Activated naive CD4-positive, alpha-beta T cell treated with anti-CD3 and anti-CD28 coated beads for 36 hours (primary cell): ENCODE measurements at places on chromosomes 12 and 14. TPM values are rescaled to one million over a fixed set of nuclear protein-coding genes. Genes with fewer than 3 reads are reported as not detected.

DNA sequence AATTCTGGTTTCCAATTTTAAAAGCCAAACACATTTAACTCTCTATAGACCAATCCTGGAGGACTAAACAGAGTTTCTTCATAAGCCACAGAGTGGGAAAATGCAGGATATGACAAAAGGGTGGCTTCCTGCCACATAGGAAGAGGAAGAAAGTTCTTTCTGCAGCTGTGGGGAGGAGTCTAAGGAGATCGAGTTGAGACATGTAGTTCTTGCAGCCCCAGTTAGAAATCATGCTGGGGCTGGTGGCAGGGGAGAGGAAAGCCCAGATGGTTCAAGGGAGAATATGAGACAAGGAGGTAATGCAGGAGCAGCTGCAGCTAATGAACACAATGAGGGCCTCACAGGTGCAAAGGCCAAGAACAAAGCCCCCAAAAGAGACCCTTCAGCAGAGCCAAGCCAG, 85.0 kb upstream of the ARID2 start:
- DNase-seq: peak; percentile 10

DNA sequence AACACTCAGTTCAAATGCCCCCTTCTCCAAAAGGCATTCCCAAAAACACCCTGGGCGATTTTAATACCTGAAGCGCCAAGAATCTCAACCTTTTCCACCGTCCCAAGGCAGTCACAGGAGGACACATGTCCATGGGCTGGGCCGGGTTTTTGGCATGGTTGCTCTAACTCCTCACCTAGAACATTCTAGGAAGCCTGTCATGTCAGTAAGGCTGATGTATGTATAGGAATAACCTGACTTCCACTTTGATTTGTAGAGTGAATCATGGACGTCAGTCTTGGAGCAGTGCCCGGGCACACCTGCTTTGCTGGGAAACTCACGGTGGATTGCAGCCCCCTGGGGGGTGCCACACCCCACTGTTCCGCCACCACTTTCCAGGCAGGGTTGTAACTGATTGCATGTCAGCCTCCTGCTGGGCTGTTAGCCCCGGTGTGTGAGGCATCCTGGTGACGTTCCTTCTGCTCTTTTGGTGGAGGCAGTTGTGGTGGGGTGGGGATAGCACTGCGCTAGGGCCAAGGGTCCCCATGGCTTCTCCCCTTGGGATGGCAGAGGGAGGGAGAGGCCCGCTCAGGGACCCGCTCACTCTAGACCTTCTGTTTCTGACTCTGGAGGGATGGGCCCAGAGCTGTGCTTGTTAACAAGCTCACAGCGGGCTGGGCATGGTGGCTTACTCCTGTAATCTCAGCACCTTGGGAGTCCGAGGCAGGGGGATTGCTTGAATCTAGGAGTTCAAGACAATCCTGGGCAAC, 35.2 kb upstream of the FAM181A start:
- DNase-seq: no peak

- DNase-seq: no peak
These were observed 195.9 kb upstream of the PARP11 start for GRCh38 chr12:4068981-4069669.

- DNase-seq: no peak
These were observed 462 bp downstream of the SRP54 start for GRCh38 chr14:34983148-34983760.

GRCh38 chr14:75486318-75486717, 36.0 kb upstream of the BATF start:
- no peak for DNase-seq

DNA sequence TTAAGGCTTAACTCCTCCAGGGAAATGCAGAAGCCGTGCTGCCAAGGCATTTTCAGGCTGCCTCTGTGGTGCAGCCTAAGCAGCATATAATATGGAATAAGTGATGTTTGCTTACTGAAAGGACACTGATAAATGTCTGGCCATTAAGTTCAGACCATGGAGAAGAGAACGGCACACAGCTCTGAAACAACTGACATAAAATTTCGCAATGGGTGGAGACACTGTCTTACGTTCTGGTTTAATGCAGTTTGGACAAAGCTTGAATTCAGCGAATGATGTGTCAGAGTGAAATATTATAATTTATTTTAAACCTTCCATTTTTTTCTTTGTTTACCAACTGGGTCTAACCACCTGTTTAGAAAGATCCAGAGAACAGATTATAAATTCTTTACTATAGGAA, 27.2 kb upstream of the NRXN3 start:
- DNase-seq: no peak

DNA sequence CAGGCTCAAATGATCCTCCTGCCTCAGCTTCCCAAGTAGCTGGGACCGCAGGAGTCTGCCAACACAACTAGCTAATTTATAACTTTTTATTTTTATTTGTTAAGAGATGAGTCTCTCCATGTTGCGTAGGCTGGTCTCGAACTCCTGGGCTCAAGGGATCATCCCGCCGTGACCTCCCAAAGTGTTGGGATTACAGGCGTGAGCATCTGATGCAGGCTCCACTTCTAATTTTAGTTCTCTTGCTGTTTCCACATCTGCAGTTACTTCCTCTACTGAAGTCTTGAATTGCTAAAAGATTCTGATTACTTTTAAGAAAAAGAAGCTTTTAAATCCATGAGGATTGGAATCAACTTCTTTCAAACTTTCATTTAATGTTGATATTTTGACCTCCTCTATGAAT, 13.4 kb upstream of the SNX6 start:
- no peak for DNase-seq

- DNase-seq: no peak
These were observed 66.7 kb downstream of the CCER1 start for GRCh38 chr12:90888316-90888715.

GRCh38 chr12:117231750-117232149, 41.5 kb upstream of the FBXO21 start:
- no peak for DNase-seq

- DNase-seq: no peak
These were observed 163.8 kb downstream of the RPL10L start for GRCh38 chr14:46487582-46488350.

- DNase-seq: no peak
These were observed 168.1 kb upstream of the NOVA1 start for GRCh38 chr14:26765768-26766520.

- no peak for DNase-seq
These were observed 137.6 kb upstream of the MAX start for GRCh38 chr14:65239938-65240296.

- DNase-seq: no peak
These were observed 13.5 kb downstream of the FOS start for GRCh38 chr14:75292101-75292563.

- no peak for DNase-seq
These were observed 192.2 kb downstream of the SYT1 start for GRCh38 chr12:79056775-79057174.

GRCh38 chr14:57068511-57068910, 200.2 kb downstream of the EXOC5 start:
- no peak for DNase-seq

GRCh38 chr12:118830296-118830695, 151.0 kb upstream of the SRRM4 start:
- DNase-seq: no peak

GRCh38 chr12:106171117-106171750, 32.5 kb upstream of the NUAK1 start:
- DNase-seq: peak; percentile 11

DNA sequence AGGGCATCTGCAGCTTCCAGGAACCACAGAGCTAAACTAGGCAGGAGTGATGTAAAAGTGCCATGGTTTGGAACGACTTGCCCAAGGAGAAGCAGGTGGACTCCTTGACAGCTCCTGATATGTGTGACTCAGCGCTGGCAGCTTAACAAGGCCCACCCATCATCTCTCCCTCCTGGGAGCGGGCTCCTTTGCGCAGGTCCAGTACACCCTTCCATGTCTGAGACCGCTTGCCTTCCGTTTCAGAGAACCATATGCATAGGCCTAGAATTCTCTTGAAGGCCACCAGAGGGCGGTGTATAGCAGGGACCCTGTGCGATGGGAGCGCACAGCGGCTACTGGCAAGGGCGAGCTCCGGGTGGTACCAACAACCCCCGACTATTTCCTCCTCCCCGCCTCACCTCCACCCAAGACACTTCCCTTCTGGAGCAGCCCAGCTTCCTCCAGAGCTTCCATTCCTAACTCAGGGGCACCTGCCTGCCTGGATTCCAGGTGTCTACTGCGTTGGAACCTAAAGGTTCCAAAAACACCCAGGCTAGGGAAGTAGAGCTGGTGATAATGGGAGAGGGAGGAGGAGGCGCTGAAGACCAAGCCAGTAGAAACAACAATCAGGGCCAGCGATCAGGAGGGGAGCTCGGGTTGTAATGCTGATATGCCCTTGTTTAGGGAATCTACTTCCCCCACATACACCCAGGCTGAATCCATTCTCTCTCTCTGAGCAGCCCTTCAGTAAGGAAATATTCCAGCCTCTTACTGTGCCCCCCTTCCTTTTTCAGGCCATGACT, 6.3 kb downstream of the DHH start:
- DNase-seq: peak; percentile 80

DNA sequence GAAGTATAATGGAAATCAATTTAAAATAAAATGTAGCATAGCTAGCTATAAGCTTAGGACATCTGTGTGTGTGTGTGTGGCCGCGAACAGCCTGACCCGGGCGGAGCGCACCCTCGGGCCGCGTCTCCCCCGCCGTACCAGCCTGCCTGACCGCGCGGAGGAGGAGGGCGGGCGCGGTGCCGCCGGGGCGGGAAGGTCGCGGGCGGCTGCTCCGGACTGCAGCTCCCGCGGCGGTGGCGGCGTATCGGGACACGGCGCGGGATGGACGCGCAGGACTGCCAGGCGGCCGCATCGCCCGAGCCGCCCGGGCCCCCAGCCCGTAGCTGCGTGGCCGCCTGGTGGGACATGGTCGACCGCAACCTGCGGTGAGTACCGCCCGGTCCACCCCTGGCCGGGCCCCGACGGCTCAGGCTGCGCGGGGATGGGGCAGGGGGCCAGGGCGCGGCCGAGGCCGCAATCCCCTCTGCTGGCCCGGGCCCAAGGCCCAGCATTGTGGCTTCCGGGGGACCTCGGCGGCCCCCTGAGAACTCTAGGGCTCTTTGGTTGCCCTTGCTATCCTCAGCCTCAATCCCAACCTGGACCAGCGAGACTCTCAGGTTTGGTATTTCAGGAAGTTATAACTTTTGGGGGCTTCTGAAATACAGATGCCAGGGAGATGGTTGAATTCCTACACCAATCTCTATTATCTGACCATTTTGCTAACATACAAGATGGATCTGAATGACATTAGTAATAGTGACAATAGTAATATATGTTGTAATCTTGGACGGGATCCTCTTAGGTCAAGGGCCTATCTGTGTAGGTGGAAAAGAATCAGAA, at the start of gene ABHD12B:
TSS of gene ABHD12B (plus strand) at position 140 of the 819 bp plus-strand sequence. CDS start at position 262, 122 bp downstream.
- no peak for DNase-seq

DNA sequence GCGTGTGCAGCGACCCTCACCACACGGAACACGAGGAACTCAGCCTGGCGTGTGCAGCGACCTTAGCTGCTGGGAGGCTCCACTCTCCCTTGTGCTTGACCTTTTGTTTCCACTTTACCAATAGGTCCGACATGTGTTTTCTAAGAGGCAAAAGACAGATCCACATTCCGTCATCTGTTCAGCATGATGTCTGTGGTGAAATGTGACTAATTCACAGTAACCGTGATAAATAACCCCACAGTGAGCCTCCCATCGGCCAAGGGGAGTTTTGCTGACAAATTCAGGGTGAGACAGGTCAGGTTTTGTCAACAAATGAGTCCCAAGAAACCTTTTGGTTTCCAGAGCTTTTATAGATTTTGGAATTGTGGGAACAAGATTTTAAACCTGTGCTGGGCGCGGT, 55.9 kb downstream of the MOK start:
- no peak for DNase-seq

GRCh38 chr12:21649034-21649433, 8.6 kb downstream of the LDHB start:
- no peak for DNase-seq

DNA sequence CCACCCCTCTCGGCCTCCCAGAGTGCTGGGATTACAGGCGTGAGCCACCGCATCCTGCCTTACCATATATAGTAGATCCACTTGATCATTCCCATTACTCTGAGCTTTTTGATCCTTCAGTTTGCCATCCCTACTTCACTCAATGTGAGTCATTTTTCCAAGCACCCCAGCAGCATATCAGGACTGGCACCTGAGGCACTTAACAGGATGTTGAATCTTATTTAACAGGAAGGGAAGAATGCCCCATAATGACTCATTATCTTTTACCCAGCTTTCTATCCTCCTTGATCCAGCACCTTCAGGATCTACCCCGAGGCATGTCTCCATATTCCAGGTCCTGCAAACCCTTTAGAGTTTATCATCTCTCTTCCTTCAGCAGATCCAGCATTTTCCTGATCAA, 84.9 kb upstream of the CMKLR1 start:
- no peak for DNase-seq

DNA sequence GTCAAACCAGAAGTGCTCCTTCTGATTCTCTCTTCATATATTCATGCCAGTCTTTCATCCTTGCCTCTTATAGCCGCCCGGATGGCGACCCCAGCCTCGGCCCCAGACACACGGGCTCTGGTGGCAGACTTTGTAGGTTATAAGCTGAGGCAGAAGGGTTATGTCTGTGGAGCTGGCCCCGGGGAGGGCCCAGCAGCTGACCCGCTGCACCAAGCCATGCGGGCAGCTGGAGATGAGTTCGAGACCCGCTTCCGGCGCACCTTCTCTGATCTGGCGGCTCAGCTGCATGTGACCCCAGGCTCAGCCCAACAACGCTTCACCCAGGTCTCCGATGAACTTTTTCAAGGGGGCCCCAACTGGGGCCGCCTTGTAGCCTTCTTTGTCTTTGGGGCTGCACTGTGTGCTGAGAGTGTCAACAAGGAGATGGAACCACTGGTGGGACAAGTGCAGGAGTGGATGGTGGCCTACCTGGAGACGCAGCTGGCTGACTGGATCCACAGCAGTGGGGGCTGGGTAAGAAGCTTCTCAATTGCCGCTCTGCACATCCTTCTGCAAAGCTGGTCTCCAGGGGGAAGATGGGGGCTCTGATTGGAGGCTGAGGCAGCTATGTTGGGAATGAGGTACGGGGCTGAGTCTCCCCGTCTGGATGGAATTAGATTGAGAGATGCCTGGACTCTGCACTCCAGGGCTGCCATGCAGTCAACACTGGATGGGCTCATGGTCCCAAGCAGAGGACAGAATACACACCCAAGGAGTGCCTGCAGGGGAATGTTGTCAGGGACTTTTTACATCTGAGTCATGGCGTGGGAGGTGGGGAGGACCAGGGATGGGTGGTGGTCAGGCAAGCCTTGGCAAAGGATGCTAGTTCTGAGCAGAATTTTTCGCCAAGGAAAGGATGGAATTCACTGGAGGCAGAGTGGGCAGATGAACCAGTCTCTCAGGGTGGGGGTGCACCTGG, 1.3 kb downstream of the BCL2L2 start:
- no peak for DNase-seq

- no peak for DNase-seq
These were observed 57.3 kb upstream of the TMEM132D start for GRCh38 chr12:129961091-129961490.

GRCh38 chr14:30385925-30386324, 173.0 kb upstream of the G2E3 start:
- no peak for DNase-seq

The CLEC4C gene
- total RNA-seq: not detected

The CIROP gene
- not detected for total RNA-seq

The SLC7A7 gene
- 0.40 TPM for total RNA-seq

The ERBB3 gene
- total RNA-seq: 1.0 TPM

The GPD1 gene
- total RNA-seq: 0.47 TPM

The FIGNL2 gene
- total RNA-seq: 0.25 TPM

The CDK4 gene
- total RNA-seq: 202 TPM

The CISTR gene
- not detected for total RNA-seq

The OTUB2 gene
- total RNA-seq: 1.7 TPM

The SLCO1C1 gene
- total RNA-seq: not detected
